Peyer's patch (tissue), 4 donors: ENCODE measurements at places on chromosomes 6 and 20. TPM values are rescaled to one million over a fixed set of nuclear protein-coding genes. Genes with fewer than 3 reads are reported as not detected.

C6orf163 gene
- total RNA-seq: 5.4 TPM

FAM162B gene
- total RNA-seq: not detected

HLA-DQA2 gene
- total RNA-seq: not detected

VPS16 gene
- 54.6 TPM for total RNA-seq

FOXA2 gene
- total RNA-seq: 6.0 TPM

MMP24 gene
- not detected for total RNA-seq

VWA7 gene
- 16.8 TPM for total RNA-seq

VNN1 gene
- 164 TPM for total RNA-seq

HLA-G gene
- not detected for total RNA-seq

SYNDIG1 gene
- not detected for total RNA-seq

KIAA1755 gene
- 4.1 TPM for total RNA-seq

UNC5CL gene
- total RNA-seq: 34.6 TPM

HSPA1L gene
- total RNA-seq: not detected

WRNIP1 gene
- total RNA-seq: 34.7 TPM

RIPOR2 gene
- total RNA-seq: 112 TPM

PRICKLE4 gene
- 10.5 TPM for total RNA-seq

LRRC1 gene
- total RNA-seq: 37.1 TPM

RAET1L gene
- not detected for total RNA-seq

SOX18 gene
- total RNA-seq: 2.8 TPM

RSPH4A gene
- total RNA-seq: 0.35 TPM

PRRT1 gene
- 4.1 TPM for total RNA-seq

ETV7 gene
- total RNA-seq: 12.1 TPM

SOX4 gene
- 11.4 TPM for total RNA-seq

TFB1M gene
- total RNA-seq: 26.4 TPM

PPIL6 gene
- total RNA-seq: not detected

EDN3 gene
- 6.6 TPM for total RNA-seq

GRIK2 gene
- total RNA-seq: not detected

C6orf141 gene
- not detected for total RNA-seq

TRIM40 gene
- not detected for total RNA-seq

C20orf202 gene
- total RNA-seq: 1.7 TPM

C6orf118 gene
- total RNA-seq: not detected

HNF4A gene
- 274 TPM for total RNA-seq

CHMP4B gene
- total RNA-seq: 103 TPM

TRDN gene
- total RNA-seq: not detected

HELZ2 gene
- 36.1 TPM for total RNA-seq

PRR18 gene
- not detected for total RNA-seq

AKAP12 gene
- 21.3 TPM for total RNA-seq

SUMO4 gene
- total RNA-seq: not detected

FAM217A gene
- not detected for total RNA-seq

ANGPT4 gene
- not detected for total RNA-seq

NEU1 gene
- total RNA-seq: 11.6 TPM

HAO1 gene
- total RNA-seq: not detected

KCNB1 gene
- total RNA-seq: 0.40 TPM

ZNF334 gene
- 7.4 TPM for total RNA-seq
